ENCODE measurements at places on chromosomes 4 and X. TPM values are rescaled to one million over a fixed set of nuclear protein-coding genes. Genes with fewer than 3 reads are reported as not detected.

DNA sequence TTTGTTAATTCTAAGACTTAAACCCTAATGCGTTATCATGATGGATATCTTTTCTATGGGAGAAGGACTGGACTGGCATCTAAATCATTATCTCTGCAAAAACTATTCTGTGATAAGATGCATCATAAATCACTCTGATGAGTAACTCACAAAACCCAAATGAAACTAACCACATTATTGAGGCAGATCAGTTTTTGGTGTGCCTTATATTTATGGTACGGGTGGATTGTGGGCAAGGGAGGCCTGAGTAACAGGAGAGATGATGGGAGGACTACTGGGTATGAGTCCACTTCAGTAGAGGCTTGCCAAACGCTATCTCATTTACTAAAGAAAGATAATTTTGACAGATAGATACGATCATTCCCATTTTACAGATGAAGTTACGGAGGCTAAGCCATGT, 66.4 kb upstream of the GUCY1A1 start:
- DNase-seq, result no peak

- DNase-seq, result no peak
Measured at GRCh38 chr4:16293210-16293838, 67.1 kb upstream of the TAPT1 start.

DNA sequence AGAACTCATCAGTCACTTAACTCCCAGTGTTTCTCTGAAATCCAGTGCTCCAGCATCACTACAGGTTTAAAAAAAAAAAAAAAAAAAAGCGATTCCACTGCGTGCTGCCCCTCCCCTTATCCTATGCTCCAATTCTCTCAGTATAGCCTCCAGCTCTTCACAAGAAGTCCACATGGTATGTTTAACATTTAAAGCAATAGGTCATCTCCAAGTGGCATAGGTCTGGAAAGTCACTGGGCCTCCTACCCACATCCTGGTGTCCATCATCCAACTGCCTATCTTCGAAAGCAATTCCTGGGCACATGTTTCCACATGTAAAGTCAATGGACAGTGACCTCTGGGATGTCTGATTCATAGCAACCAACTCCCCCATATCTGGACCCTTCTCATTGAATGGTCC, 66.5 kb upstream of the MAP3K15 start:
- no peak for DNase-seq

- DNase-seq, result no peak
Measured at GRCh38 chrX:71536285-71536684, 3.4 kb downstream of the OGT start.

DNA sequence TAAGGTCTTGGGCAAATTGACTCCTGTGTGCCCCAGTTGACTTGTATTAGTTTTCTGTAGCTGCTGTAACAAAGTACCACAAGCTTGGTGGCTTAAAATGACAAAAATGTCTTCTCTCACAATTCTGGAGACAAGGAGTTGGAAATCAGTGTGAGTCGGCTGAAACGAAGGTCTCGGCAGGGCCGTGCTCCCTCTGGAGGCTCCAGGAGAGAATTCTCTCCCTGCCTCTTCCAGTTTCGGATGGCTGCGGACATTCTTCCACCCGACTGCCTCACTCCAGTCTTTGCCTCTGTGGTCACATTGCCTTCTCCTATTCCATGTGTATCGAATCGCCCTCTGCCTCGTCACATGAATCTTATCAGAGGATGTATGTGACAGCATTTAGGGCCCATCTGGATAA, 66.0 kb upstream of the PHOX2B start:
- DNase-seq, result no peak

DNA sequence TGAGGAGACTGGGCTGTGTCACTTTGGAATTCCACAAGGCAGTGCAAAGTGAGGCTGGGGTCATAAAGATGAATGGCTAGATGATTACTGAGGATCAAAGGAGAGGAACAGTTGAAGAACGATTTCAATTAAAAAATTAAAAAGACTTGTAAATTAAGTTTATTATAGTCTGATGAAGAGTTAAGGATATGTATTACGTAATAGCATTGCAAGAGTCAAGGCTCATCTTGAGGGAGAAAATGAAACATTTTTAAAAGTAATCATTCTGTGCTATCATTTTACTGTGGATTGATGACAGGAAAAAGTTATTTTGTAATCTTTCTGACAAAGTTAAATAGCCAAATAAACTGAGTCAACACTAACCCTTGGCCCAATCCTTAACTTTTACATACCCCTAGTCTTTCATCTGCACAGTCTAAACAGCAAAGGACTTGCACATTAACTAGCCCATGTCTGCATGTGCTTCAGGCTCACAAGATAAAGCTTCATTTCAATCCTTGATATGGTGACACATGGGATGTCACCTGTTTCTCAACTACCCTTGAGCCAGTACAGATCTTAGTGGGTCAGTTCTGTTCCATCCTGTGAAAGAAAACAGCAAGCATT, 465.5 kb upstream of the CTSO start:
- no peak for DNase-seq

PRDM5 gene
- total RNA-seq, result 10.6 TPM

KCTD8 gene
- not detected for total RNA-seq

GPAT3 gene
- 0.07 TPM for total RNA-seq

DNA sequence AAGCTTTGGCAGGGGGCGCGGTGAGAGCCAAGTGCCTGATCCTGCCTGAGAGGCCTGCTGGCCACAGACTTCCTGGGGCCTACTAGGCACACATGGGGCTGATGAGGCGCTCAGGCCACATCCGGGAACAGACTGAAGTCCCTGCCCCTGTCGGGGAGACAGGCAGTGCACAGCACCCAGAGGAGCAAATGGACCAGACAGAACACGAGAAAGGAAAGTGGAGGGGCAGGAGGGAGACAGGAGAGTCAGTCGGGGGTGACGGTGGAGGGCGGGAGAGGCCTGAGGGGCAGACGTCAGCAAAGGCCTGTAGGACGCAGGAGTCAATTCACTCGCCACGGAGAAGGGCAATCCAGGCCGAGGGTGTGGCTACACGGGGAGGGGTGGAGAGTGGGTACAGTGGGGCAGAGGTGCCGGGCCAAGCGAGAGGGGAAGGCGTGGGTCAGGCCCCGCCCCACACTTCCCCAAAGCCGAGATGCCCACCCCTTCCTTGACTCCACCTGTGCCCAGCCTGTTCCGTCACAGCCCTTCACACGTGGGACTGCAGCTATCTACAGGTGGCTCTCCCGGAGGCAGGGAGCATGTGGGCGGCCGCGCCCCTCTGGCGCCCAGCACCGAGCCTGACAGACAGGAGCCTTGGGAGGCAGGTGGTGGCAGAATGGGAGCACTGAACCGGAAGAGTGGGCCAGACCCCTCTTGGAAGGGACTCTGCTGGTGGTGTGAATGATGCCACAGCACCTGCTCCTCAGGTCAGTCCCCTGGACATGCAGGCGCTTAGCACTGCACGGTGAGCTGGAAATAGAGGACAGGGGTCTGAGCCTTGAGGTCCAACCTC, 20.5 kb downstream of the NOP14 start:
- peak; percentile 90 for DNase-seq

- no peak for DNase-seq
Measured at GRCh38 chr4:77721073-77721472, 98.1 kb downstream of the CNOT6L start.

DNA sequence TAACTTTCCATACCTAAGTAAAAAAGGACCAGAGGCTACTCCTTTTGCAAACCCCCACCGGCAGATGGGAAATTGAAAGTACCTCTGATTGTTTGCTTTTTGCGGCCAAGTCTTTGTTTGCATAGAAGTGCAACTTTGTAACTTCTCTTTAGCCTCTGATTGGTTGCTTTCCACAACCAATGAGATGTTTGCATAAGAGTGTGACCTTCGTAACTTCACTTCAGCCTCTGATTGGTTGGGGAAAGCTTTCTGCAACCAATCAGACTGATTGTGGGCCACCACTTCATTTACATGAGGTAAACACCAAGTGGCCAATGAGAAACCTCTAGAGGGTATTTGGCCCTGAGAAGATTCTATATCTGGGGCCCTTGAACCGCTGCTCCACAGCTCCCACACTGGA, 48.8 kb upstream of the PGRMC1 start:
- no peak for DNase-seq

CCSER1 gene
- total RNA-seq, result not detected

RAB33A gene
- total RNA-seq, result 16.7 TPM

GRCh38 chrX:24219320-24219719, 69.8 kb downstream of the ZFX start:
- DNase-seq, result no peak

DNA sequence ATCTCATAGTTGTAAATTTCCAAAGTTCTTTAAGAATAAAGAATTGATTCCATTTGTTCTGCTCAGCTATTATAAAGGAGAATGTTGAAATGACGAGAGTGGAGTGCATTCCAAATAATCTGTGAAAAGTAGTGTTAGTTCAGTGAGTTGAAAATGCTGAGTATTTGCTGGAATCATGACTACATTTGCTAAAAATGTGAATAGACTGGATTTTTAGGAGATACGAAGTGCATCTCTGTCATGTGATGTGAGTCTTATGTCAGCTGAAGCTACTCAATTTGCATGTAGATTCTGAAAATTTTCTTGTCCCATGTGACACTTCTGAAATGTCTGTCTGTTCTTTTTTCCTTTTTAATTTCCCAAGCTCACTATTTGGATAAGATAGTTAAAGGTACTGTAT, 206.0 kb downstream of the DCTD start:
- no peak for DNase-seq

GRIA2 gene
- 1.4 TPM for total RNA-seq

MAGEA10 gene
- not detected for total RNA-seq

GRCh38 chrX:21735038-21735767, 22.7 kb downstream of the SMPX start:
- DNase-seq, result no peak

DNA sequence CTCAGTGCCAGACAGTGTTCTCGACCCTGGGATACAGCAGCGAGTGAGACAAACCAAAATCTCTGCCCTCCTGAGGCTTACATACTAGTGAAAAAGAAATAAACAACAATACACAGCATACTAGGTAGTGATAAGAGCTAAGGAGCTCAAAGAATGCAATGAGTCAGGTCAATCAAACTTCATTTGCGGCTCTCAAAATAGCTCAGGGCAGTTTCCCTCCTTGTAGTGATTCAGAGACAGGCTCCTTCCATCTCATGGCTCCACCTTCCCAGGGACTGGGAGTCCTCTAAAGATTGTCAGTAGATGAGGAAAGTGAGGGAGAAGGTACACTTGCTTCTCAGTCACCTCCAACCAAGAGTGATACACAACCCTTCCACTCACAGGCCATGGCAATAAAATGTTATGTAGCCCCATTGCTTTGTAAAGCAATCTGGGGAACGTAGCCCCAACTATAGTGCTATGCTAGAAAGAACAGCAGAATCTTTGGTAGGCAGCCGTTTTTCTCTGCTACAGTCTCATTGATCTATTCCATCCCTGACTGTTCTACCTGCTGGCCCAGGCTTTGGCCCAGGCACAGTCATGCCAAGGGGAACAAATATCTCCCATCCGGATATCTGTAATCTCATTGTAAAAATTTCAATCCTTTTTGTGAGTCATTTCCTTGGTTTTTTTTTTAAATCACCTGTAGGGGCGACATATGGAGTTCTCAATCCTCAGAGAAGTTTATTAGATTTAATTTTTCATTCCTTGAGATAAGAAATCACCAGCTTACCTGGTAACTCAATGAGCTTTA, 183.1 kb upstream of the S100G start:
- DNase-seq, result no peak

DNA sequence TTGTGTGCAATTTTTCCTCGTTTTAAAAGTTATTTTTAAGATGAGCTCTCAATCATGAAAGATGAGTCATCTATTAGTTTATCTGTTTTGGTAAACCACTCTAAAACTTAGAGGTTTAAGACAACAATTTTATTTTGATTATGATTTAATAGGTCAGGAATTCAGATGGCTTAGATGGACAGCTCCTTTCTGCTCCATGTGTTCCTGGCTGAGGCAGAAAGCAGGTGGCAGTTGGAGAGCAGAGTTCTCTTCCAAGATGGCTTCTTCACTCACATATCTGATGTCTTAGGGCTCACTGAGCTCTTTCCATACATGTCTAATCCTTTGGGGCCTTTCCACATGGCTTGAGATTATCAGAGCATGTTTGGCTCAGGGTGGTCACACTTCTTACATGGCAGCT, 48.3 kb upstream of the GRPR start:
- no peak for DNase-seq

GRCh38 chrX:84340968-84341367, 153.0 kb upstream of the RPS6KA6 start:
- no peak for DNase-seq

DNA sequence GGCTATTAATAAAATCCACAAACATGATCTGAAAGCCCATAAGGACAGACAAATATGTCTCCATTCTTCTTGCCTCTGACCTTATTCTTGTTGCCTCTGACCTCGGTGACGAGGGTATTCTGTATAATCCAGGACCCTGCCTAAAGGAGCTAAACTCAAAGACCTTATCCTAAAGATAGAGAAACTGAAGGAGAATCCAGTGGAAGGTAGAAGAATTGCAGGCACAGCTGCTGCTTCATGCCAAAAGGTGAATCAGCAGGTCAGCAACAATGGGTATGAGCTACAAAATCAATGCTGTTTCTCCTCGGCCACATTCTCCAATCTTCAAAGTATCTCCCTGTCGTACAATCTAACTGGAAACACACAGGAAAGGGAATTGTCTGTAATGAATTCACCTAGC, 71.4 kb downstream of the INTS6L start:
- DNase-seq, result no peak

- no peak for DNase-seq
Measured at GRCh38 chr4:129974730-129975129, 878.8 kb downstream of the C4orf33 start.

KIAA1210 gene
- not detected for total RNA-seq

SHISA3 gene
- not detected for total RNA-seq

DNA sequence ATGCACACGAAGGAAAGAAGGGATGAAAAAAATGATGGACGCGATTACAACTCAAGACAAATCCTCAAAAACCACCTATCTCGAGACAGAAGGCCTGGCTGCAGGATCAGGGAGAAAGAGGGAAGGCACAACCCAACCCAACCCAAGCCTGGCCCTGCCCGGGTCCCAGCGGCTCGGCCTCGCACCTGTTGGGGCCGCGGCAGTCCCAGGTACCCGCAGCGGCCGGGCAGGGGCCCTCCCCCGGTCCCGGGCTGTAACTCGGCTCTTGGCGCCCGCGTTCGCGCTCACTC, 464 bp downstream of the RASGEF1B start:
- no peak for DNase-seq

DNA sequence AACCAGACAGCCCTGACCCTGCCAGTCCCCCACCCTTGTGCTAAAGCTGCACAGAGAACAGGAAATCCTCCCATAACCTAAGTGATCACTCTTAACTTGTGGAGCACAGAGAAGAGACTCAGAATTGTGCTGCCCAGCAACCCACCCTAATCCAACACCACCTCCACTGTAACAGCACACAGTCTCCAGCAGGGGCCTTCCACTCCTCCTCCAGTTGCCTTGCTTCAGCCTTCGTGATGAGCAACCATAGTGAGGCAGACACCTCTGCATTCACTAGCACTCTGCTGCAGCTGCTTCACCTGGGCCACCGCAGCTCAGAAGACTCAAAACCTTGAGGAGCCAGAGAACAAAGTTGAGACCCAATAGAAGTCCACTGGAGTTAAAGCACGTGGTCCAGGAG, 7.9 kb upstream of the UGT2B4 start:
- no peak for DNase-seq

ARL9 gene
- total RNA-seq, result 0.26 TPM

ATP8A1 gene
- total RNA-seq, result 0.25 TPM

EXOC1L gene
- total RNA-seq, result not detected

SLC16A2 gene
- 18.3 TPM for total RNA-seq

- no peak for DNase-seq
Measured at GRCh38 chrX:152637649-152638442, at the start of gene GABRQ. TSS of gene GABRQ (plus strand) at chrX:152637895. CDS start at chrX:152638203, 308 bp downstream.

Data from chondrocyte (in vitro differentiated cells).